ENCODE measurements at places on chromosomes 5 and 9.

- no peak for DNase-seq
These were observed 35.8 kb downstream of the C5orf15 start for GRCh38 chr5:133932441-133933168.

DNA sequence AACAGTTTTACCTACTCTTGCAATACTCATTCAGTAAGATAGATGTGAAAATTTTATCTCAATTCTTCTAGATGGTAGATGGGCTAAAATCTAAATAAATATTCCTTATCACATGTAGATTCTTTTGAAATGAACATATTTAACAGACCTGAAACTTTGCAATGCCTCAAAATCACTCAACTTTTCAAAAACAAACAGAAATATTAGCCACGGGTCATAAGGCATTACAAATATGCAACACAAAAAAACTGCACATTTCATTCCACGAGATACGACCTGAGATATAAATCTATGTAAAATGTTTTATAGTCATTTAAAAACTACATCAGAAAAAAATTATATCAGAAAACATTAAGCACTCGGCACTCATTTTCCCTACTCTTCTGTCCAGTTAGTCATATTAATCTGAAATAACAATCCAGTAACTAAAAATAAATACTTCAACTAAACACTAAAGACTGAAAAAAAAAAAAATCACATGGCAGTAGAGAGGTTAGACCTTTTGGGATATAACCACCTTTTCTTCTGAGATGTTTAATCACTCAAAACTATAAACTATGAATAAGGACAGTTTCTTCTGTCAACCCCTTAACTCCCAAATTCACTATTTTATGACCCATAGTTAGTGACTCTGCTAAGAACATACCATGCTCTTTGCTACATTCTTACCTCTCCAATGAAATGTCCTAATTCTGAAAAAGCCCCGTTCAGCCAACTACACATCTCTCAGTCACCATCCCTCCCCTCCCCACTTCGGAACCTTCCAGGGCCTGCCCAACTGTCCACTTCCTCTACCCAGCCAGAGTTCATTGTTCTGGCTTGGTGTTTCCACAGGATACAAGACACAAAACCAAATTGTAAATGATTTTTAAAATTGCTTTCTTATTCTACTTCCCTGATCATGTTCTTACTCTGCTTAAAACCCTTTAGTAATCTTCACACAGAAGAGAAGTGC is 6.4 kb downstream of the HOMER1 start:
- no peak for DNase-seq

DNA sequence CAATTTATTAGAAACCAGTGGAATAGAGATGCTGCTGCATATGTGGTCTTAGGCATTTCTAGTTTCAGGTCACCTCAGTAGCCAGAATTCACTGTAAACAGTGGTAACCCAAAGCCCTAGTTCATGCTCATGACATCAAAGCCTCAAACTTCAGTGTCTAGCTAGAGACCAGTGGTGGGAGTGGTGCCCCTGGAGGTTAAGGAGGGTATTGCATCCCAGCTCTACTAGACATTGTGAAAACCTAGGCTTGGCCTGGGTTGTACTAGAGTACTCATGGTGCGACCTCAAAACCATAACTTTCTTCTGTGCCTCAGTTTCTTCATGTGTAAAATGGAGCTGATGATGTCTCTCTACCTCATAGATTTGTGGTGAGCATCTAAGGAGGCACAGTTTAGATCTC is 18.8 kb downstream of the COL5A1 start:
- no peak for DNase-seq

- no peak for DNase-seq
These were observed 57.9 kb downstream of the GALNT12 start for GRCh38 chr9:98865284-98865875.

DNA sequence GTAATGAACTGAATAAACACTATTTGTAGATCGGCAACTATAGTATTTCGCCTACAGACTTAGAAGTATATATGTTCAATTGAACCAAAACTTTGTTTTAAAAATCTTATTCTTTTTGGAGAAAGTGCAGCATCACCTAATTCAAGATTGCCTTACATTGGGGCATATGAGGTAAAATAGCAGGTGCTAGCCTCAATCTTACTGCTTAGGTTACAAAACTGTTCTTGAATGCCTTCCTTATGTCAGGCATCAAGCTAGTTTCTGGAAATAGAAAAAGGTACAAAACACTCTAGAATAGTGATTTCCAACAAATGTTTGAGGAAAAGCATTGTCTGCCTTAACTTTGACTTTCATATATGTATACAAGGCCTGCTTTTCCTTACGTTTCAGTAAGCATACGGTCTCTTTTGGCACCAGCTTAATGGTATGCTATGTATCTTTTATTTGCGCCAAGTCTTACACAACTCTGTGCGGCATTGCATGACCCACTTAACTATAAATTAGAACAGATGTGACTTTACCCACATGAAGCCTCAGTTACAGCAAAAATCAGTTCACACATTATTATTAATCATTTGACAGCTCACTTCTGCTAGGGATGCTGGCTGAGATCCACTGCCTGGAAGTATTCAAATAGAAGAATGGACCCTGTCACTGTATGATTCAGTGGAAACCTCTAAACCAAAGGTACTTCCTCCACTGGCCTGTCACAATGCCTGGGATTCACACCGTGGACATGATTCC is 174.1 kb downstream of the PRELID2 start:
- peak; percentile 1 for DNase-seq

DNA sequence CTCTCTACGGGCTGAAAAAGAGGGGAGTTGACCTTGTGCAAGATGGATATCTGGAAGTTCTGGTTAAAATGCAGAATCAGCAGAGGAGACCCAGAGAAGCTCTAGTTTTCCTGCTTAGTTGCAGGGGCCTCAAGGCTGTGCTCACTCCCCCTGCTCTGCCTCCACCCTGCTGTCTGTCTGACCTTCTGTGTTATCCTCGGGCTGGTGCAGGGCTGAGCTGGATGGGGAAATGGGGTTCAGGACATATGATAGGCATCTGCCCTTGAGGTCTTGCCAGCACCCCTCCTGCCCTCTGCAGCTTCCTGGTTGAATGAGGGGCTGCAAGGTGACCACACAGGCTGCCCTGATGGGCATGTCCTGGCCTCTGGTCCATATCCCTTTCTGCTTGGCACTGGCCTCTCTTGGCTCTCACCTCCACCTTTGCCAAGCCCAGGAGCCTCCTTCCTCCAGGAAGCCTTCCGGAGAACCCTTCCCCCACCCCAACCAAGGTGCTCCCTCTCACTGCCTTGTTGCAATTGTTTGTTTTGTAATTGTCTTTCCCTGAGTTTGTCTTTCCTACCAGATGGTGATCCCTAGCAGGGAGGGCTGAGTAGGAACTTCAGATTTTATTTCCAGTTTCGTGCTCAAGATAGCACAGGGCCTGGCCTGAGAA is 1.3 kb downstream of the TMEM268 start:
- no peak for DNase-seq

- no peak for DNase-seq
These were observed 147.5 kb downstream of the SLIT3 start for GRCh38 chr5:169153405-169153804.

DNA sequence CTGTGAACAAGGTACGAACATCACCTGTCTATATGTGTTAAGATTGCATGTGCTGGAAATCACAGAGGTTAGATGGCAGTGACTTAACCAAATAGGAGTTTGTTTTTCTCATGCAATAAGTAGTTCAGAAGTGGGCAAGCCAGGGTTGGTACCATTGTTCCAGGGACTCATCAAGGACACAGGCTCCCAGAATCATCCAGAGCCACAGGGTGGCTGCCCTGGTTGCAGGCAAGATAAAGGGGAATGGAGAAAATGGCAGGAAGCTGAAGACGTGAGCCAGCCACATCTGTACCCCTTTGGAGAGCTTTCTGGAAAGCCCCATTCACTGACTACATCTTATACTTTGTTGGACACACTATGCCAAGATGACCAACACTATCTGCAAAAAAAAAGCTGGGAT is 126.0 kb upstream of the IL12B start:
- DNase-seq = no peak

All from DMS153 (cell line).